ENCODE measurements at places on chromosomes 11 and 22. TPM values are rescaled to one million over a fixed set of nuclear protein-coding genes. Genes with fewer than 3 reads are reported as not detected.

The TYR gene
- total RNA-seq, result 0.04 TPM

The NXPE4 gene
- not detected for total RNA-seq

The FXYD2 gene
- not detected for total RNA-seq

The PIWIL4 gene
- total RNA-seq, result 0.35 TPM

The OR52K2 gene
- total RNA-seq, result not detected

The PRAME gene
- not detected for total RNA-seq

The IL17REL gene
- total RNA-seq, result not detected

The OR4A16 gene
- not detected for total RNA-seq

The POLR2L gene
- total RNA-seq, result 160 TPM

The CDKN1C gene
- total RNA-seq, result 2.4 TPM

The MRGPRX4 gene
- total RNA-seq, result not detected

The TSPAN32 gene
- total RNA-seq, result not detected

The MMP13 gene
- total RNA-seq, result not detected

The OR52H1 gene
- not detected for total RNA-seq

The ARHGAP8 gene
- 16.5 TPM for total RNA-seq

The SLC22A12 gene
- total RNA-seq, result not detected

The SLC6A5 gene
- total RNA-seq, result not detected

The DRD2 gene
- total RNA-seq, result 0.07 TPM

The KRTAP5-7 gene
- total RNA-seq, result not detected

The TREH gene
- total RNA-seq, result not detected

The POU2F3 gene
- 0.21 TPM for total RNA-seq

The DNAL4 gene
- 16.3 TPM for total RNA-seq

The OR52I1 gene
- not detected for total RNA-seq

The AIFM3 gene
- total RNA-seq, result 1.5 TPM

The C11orf52 gene
- 1.2 TPM for total RNA-seq

The ANGPTL5 gene
- total RNA-seq, result not detected

The OR51B2 gene
- total RNA-seq, result not detected

The MUC5B gene
- not detected for total RNA-seq

The RFPL2 gene
- total RNA-seq, result not detected

The MS4A4A gene
- not detected for total RNA-seq

The MMP11 gene
- 0.25 TPM for total RNA-seq

The KCNJ4 gene
- not detected for total RNA-seq

The FZD4 gene
- total RNA-seq, result 0.68 TPM

The NUP50 gene
- 67.4 TPM for total RNA-seq

The RPLP2 gene
- 1,720 TPM for total RNA-seq

The PKNOX2 gene
- 0.04 TPM for total RNA-seq

The WNT11 gene
- 0.07 TPM for total RNA-seq

The C11orf16 gene
- total RNA-seq, result not detected

The C22orf31 gene
- total RNA-seq, result not detected

The RASSF10 gene
- total RNA-seq, result 3.6 TPM

The DNAJB7 gene
- not detected for total RNA-seq

The KCNK4 gene
- total RNA-seq, result not detected

The SPI1 gene
- total RNA-seq, result not detected

The SERPIND1 gene
- total RNA-seq, result not detected

The FADD gene
- total RNA-seq, result 48.7 TPM

The MMP1 gene
- 34.4 TPM for total RNA-seq

The CADM1 gene
- 49.0 TPM for total RNA-seq

The SCGB1C1 gene
- not detected for total RNA-seq

The TEX12 gene
- not detected for total RNA-seq

The MEI1 gene
- 0.14 TPM for total RNA-seq

The APOA5 gene
- total RNA-seq, result not detected

The KDM2A gene
- total RNA-seq, result 36.6 TPM
